Tibial nerve (tissue), 4 donors: ENCODE measurements at places on chromosomes 7 and 10. TPM values are rescaled to one million over a fixed set of nuclear protein-coding genes. Genes with fewer than 3 reads are reported as not detected.

DNA sequence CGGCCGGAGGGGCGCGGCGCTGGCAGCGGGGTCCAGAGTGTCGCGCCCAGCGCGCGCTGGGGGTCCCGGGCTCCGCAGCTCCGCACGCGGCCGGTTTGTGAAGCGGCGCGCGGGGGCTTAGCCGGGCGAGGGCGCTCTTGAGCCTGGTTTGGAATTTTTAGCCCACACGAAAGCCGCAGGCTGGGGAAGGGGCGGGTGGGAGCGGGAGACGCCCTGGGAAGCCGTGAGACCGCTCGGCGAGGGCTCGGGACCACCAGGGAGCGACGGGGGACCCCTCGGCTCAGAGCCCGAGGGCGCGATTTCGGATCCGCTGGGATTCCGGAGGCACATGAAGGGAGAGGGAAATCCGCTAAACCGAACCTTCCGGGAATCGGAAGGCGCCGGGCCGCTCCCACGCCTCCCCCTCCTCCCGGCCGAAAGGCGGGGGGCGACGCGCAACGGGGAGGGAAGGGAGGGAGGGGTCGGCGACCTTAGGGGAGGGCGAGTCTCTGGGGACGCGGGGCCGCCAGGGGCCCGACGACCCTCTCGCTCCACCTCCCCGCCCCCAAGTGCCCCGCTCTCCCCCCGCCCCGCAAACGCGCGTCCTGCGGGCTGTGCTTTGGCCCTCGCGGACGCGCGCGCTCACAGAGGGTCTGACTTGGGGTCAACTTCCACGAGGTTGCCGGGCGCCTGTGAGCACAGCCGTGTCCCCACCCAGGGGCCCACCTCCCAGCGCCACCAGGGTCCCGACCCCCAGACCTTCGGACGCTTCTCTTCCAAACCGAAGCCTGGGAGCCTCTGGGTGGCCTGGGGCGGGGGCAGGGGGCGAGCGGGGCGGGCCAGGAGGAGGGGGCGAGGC, 5.1 kb upstream of the ELFN1 start:
- DNase-seq: peak; percentile 50

- DNase-seq: peak; percentile 68
Measured at GRCh38 chr10:4661511-4662255, 164.3 kb upstream of the AKR1E2 start.

DNA sequence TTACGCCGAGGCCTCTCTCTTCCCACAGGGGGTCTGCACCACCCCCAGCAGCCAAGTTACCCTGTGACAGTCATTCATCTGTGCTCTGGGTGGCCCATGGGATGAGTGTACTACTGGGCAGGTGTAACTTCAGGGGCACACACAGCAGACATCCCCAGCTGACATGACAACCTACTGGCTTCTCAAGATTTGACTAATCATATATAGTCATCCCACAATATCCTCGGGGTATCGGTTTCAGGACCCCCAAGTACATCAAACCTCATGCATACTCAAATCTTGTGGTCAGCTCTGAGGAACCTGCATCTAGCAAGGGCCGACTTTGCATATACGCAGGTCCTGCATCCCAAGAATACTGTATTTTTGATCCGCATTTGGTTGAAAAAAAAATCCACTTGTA, 336.9 kb upstream of the C7orf33 start:
- no peak for DNase-seq

DNA sequence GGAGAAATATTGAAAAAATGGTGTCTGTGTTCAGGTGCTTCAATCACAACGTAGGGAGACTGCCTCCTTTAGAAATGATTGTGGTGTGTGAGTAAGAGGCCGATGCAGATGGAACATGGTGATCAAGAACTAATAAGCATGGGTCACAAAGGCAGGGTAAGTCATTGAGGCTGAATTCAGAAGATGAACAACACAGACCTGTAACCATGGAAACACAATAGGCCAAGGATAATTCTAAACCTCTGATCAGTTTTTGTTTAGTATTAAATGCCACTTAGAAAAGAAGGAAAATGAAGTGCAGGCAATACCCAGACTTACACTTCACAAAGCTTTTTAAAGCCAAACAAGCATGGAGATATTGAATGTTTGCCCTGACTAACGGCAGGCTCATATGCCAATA, 32.8 kb upstream of the TAS2R16 start:
- no peak for DNase-seq

DNA sequence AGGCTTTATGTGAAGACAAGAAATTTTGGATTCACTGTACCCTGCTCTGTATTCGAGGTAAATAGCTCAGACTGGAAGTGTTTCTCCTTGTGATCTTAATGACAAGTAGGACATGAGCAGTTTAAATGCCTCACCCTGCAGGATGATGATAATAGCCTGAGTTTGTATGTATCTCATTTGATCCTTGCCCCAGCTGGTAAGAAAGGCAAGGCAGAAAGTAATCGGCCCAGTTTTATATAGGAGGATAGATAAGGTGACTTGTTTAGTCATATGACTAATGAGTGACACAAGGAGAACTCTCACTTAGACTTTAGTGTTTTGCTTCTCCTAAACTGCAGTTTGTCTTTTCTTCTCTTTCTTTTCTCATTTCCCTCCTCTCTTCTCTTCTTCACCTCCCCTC, 372.6 kb downstream of the PHF14 start:
- DNase-seq: no peak

The CFAP69 gene
- 23.7 TPM for total RNA-seq

The ACTL6B gene
- not detected for total RNA-seq

The PON3 gene
- total RNA-seq: 3.1 TPM

The MCU gene
- 12.6 TPM for total RNA-seq

The CACNB2 gene
- total RNA-seq: 3.3 TPM

The C10orf67 gene
- 1.6 TPM for total RNA-seq

The FLNC gene
- total RNA-seq: 5.5 TPM
